NCI-H2029 treated with DMSO at 0.1 percent for 48 hours (cell line): ENCODE measurements at places on chromosomes 7 and 10.

- no peak for DNase-seq
Observed at GRCh38 chr7:13724977-13725566, 264.4 kb downstream of the ETV1 start.

- no peak for DNase-seq
Observed at GRCh38 chr7:131346885-131347592, 19.4 kb downstream of the MKLN1 start.

DNA sequence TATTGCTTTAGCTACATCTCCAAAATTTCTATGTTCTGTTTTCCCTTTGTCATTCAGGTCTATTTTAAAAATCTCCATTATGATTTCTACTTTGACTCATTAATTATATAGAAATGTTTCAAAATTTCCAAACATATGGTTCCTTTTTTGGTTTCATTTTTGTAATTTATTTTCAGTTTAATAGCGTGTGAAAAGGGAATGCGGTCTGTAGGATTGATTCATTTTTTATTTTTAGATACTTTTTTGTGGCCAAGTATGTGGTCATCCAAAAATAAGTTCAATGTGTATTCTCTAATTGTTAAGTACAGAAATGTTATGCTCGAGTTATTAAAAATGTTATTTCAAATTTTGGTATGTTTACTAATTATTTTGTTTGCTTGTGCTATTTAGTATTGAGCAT, 72.5 kb upstream of the ANKRD1 start:
- DNase-seq, result no peak

DNA sequence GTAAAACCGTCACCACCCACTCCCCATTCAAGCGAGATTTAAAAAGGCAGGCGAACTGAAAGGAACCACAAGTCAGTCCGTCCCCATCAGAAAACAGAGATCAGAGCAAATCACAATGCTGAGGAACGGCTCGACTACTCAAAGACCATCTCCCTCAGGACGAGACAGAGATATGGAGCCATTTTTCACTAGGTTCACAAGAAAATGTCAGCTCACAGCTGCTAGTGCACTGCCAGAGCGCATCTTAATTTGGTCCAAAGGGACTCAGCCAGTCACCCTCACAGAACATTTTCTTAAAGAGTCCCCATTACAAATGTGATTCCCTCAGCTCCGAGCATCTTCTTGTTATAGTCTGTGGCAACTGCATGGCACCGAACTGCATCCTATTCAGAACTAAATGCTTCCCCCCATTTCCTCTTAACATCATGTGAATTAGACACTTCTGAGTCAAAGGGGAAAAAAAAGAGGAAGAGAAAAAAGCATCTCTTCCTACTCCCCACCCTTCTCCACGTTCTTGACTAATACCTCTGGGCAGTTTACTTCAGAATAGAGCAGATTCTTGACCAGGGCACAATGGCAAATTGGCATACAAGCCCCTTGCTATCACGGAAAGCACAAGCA, 683.9 kb downstream of the MAGI2 start:
- DNase-seq, result no peak

DNA sequence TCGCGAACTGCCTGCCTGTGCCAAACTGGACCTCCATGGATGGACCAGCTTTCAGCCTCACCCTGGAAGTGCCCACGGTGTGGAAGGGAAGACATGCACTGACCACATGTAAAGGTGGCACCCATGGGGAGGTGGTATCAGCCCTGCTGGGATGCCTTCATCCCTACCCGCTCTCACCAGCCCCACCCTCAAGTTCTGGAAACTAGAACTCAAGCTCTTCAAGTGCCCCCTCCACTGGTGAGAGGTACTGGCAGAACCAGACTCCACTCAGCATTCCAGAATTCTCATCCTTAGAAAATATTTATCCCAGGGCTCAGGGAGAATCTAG, 5.9 kb downstream of the ZNF488 start:
- DNase-seq, result no peak
